ENCODE measurements at places on chromosomes 16 and 17.

DNA sequence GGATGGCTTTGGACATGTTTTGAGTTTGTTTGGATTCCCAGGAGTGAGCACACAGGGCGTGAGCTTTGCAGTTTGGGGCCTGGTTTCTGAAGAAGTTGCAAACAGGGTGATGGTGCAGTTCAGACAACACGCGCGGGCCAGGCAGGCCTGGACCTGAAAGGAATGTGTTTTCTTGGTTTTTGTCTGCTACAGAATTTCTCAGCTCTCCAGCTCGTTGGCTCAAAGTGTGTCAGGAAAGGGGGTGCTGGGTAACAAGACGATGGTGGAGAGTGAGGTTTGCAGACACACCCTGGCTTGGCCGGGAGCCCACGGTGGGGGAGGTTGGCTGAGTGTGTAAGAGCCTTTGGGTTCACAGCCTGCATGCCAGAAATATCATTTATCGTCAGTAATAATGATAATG, 82.3 kb downstream of the CMIP start:
- no peak for DNase-seq

DNA sequence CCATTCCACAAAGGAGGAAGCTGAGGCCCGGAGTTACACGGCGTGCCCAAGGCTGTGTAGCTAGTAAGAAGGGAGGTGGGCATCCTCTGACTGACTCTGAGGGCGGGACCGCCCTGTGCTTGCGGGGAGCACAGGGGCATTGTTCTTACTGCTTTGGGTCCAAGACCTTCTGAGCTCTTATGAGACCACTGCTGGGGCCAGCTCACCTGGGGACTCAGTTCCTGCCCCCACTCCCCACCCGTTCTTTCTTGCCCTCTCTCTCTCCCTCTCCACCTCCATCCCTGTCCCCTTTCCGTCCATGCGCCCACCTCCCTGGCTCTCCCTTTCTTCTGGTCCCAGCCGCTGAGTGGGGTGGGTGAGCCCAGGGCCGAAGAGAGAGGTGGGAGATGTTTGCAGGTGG, 19.6 kb downstream of the CCR7 start:
- no peak for DNase-seq

DNA sequence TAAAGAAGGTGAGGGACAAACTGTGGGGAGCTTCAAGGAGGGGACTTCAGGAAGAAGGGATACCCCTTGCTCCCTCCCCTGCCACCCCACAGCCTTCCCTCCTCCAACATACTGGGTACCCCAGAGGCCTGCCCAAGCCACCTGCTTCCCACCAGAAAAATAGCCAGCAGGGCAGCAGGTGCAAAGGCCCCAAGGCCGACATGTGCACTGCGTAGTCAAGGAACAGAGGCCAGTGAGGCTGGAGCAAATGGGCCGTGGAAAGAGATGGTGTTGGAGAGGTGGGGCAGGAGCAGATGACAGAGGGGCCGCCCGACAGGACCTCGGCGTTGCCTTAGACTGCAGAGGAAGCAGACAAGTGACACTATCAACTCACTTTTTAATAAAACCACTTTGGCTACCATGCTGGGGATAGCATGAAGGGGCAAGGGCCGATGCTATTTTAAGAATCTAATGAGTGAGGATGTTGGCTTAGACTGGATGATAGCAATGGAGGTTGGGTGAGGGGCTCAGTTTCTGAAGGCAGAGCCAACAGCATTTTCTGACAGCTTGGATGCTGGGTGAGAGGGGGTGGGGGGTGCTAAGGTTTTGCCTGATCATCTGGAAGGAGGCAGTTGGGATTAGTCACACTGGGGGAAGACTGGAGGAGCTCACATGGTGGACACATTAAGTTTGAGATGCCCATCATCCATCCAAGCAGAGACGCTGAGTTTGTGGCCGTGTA, 72.8 kb upstream of the TOB1 start:
- DNase-seq = no peak

- DNase-seq = no peak
Observed at GRCh38 chr16:23301251-23302044, 654 bp upstream of the SCNN1B start.

DNA sequence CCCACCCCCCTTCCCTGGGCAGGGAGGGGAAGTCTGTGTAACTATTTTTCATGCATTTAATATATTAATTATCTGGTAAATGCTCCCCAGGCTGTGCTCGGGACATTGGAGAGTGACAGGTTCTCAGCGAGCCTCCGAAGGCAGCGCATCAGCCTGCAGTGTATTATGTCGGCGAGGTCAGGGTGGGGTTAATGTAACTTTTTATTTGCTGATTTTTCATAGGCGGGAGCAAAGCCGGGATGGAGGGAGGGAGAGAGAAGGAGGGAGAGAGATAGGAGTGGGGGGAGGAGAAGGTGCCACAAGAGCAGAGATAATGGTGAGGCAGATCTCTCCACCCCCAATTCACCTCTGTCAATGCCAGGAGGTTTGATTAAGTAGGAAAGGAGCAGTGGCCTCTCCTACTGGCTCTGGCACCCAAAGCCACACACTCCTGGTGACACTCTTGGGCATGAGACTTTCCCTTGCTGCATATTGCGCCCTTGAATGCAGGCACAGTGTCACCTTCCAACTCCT, 104.0 kb downstream of the MRM1 start:
- no peak for DNase-seq

DNA sequence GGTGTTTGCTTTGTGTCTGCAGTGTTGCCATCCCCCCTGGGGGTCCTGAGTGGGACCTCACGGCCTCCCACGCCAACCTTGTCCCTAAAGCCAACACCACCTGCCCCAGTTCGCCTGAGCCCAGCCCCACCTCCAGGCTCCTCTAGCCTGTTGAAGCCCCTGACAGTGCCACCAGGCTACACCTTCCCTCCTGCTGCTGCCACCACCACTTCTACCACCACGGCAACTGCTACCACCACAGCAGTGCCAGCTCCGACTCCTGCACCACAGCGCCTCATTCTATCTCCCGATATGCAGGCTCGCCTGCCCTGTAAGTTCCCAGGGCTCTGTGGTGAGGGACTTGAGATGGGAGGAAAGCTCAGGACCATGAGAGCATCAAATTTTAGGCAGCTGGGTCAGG, 22.2 kb downstream of the SRCAP start:
- DNase-seq = no peak

GRCh38 chr16:10744370-10745030, 858 bp downstream of the NUBP1 start:
- DNase-seq = no peak

DNA sequence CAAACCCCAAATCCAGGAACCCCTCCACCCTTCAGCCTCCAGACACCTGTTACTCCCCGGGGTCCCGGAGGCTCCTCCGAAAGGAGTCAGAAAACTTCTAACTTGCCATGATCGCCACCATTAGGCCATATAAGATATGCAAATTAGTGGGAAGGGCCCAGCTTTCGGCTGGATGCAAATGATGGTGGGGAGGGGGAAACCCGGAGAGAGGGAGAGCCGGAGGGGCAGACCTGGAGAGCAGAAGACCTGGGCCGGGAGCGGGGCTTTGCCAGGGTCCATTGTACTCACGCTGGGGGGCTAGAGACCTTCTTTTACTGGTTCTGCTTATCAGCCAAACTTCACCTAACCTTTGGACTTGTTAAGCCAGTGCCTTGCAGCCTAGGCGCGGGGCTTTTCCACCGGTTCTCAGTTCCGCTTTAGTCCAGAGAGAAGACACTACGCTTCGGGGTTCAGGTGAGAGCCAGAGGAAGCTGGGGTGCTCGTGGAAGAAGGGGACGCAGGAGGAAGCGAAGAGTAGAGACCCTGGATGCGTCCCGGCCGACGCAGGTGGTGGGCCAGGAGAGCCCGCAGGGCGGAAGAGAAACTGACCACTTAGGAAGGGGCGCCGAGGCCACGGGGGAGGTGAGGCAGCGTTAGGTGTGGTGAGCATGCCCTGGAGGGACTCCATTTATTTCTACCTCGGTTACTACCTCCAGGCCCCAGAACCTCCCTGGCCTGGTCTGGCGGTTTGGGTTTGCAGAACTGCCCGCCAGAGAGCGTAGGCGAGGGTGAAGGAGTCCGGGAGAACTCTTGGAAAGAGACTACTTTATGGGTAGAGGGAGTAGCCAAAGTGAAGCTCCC, at the start of gene HNF1B:
HNF1B (minus strand) TSS at position 99 of the 840 bp plus-strand sequence. CDS start 175 bp downstream, outside the sequence.
- no peak for DNase-seq

- no peak for DNase-seq
Observed at GRCh38 chr16:83666449-83666848, 141.3 kb upstream of the HSBP1 start.

GRCh38 chr16:56424791-56425438, 430 bp downstream of the AMFR start:
- peak; percentile 19 for DNase-seq

DNA sequence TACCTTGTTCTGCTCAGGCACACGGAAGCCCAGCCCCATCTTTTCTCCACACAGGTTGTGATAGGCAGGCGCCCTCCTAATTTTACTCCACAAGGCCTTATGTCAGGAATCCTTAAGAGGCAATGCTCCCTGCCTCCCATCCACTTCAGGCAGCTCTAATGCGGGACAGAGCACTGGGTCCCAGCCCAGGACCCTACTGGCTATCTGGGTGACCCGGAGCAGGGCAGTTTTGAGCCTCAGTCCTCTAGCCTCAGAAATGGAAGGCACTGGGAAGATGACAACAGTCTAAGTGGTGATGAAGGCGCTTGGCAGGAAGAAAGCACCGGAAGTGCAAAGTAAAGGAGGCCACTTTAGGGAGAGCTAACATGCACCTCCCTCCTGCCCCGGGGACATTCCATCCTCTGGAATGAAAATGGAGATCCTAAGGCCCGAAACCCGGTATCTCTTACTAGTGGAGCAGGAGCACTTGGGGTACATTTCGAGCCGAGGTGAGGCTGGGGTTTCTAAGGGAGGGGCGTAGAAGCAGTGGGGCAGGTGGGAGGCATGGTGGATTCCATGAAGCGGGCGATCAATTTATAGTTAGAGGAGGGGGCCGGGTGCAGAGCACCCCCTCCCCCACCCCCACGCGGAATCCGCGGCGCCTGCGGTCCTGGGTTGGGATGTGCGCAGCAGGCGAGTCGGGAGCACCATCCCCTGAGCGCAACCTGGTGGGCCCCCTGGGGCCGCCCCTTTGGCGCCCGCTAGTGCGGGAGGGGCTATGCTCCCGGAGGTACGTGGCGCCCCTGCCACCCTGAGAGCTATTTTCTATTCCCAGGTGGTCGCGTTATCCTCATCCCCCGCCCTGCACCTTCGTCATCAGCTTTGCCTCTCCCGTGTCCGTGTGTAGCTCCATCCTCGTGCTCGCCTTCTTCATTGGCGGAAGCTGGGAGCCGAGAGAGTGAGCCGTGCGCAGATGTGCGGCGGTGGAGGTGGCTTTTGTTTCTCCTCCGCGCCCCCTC, 4.9 kb downstream of the MT1F start:
- no peak for DNase-seq
